ENCODE measurements at places on chromosomes 5 and 9.

DNA sequence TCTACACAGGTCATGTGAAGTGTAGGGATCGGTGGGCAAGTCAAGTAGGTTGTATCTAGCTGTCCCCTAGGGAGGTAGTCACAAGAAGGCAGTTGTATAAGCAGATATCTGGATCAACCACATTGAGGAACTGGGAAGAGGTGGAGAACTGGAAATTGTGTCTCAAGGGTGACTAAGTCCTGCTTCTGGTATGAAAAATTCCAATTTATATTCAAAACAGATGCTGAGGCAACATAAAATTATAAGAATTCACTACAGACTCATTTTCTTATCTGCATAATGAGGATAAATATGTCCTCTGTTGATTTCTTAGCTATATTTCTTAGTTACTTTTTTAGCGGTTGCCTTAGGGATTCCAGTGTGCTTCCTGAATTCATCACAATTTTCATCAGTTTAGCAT lies 46.8 kb downstream of the GALNT12 start:
- no peak overlapping the region for H3K4me3 ChIP-seq
- DNase-seq, result no peak
- no peaks in the 10 kb centered on the region for H3K36me3 ChIP-seq
- no peaks in the 10 kb centered on the region for H3K4me1 ChIP-seq

DNA sequence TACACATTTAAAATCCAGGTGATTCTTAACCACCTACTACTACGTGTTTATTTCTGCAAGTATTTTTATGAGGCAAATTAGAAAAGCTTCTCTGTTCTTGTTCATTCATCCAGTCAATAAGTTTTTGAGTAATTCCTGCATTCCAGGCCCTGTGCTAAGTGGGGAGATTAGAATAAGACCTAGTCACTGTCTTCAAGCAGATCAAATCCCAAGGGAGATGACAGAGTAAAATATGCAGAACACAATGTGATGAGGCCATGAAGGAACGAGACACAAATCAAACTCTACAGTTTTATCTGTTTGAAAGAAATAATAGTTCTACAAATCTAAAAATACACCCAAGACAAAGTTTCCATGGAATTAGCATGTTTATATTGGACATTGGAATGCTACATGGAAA lies 158.8 kb downstream of the CEP120 start:
- H3K4me3 ChIP-seq, result no peak overlapping the region
- no peaks in the 10 kb centered on the region for H3K36me3 ChIP-seq
- peak overlapping the region; percentile 49 for H3K27ac ChIP-seq
- H3K4me1 ChIP-seq, result no peaks in the 10 kb centered on the region

GRCh38 chr9:93023521-93023815 lies 35.0 kb upstream of the SUSD3 start:
- H3K4me3 ChIP-seq, result no peak overlapping the region
- no peak for DNase-seq
- H3K36me3 ChIP-seq, result no peaks in the 10 kb centered on the region
- no peak overlapping the region for H3K27ac ChIP-seq
- H3K27me3 ChIP-seq, result no peaks in the 10 kb centered on the region

DNA sequence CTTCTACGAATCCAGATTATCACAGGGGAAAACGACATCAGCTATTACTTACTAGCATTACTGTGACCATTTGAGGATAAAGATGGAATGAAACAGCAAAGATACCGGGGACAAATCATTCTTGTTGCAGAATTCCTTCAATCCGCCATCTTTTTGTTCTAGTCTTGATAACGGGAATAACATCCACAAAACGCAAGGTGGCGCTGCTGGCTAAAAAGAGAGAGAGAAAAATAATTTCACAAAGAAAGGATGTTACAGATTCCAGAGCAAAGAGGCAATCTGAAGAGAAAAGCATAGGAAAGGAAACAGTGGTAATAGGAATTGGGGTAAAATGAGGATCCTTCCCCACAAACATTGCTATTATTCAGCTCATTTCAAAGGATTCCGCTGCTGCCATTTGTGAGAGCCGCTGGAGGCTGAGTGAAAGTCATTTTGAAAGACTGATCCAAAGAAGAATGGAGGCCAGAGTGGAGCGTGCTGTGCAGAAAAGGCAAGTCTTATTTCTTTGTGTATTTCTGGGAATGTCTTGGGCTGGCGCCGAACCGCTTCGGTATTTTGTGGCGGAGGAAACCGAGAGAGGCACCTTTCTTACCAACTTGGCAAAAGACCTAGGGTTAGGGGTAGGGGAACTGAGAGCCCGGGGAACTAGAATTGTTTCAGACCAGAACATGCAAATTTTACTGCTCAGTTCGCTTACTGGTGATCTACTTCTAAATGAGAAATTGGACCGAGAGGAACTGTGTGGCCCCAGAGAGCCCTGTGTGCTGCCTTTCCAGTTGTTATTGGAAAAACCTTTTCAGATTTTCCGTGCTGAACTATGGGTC lies at the start of gene PCDHB7:
TSS of gene PCDHB7 (plus strand) at position 264 of the 824 bp plus-strand sequence. CDS start at position 456, 192 bp downstream.
- H3K4me3 ChIP-seq, result peak within 1 kb of the TSS; percentile 27
- no peak within 1 kb of the TSS for H3K27ac ChIP-seq
- no peak for DNase-seq
- no peaks in the 10 kb centered on the region for H3K36me3 ChIP-seq
- no peaks in the 10 kb centered on the region for H3K4me1 ChIP-seq

GRCh38 chr5:10243660-10244240 lies 5.9 kb downstream of the ATPSCKMT start:
- H3K36me3 ChIP-seq, result peaks cover under 1% of the 10 kb centered on the region
- no peak overlapping the region for H3K4me3 ChIP-seq
- H3K27ac ChIP-seq, result no peak overlapping the region
- H3K4me1 ChIP-seq, result no peaks in the 10 kb centered on the region
- H3K27me3 ChIP-seq, result no peaks in the 10 kb centered on the region

GRCh38 chr5:7867260-7867659 lies 1.6 kb downstream of the FASTKD3 start:
- H3K27me3 ChIP-seq, result no peaks in the 10 kb centered on the region
- DNase-seq, result no peak
- no peak overlapping the region for H3K27ac ChIP-seq

GRCh38 chr5:121164632-121165031 lies 687.0 kb upstream of the FTMT start:
- no peaks in the 10 kb centered on the region for H3K27me3 ChIP-seq
- H3K4me3 ChIP-seq, result no peak overlapping the region
- no peak for DNase-seq
- no peaks in the 10 kb centered on the region for H3K4me1 ChIP-seq

GRCh38 chr5:1430121-1430795 lies 15.0 kb downstream of the SLC6A3 start:
- H3K4me3 ChIP-seq, result no peak overlapping the region
- no peaks in the 10 kb centered on the region for H3K4me1 ChIP-seq
- H3K27me3 ChIP-seq, result no peaks in the 10 kb centered on the region
- DNase-seq, result peak; percentile 35
- H3K27ac ChIP-seq, result no peak overlapping the region
- no peaks in the 10 kb centered on the region for H3K36me3 ChIP-seq

GRCh38 chr9:137012694-137013570 lies 15.1 kb downstream of the ABCA2 start:
- H3K36me3 ChIP-seq, result peaks cover 92% of the 10 kb centered on the region
- no peak overlapping the region for H3K4me3 ChIP-seq
- no peaks in the 10 kb centered on the region for H3K4me1 ChIP-seq

DNA sequence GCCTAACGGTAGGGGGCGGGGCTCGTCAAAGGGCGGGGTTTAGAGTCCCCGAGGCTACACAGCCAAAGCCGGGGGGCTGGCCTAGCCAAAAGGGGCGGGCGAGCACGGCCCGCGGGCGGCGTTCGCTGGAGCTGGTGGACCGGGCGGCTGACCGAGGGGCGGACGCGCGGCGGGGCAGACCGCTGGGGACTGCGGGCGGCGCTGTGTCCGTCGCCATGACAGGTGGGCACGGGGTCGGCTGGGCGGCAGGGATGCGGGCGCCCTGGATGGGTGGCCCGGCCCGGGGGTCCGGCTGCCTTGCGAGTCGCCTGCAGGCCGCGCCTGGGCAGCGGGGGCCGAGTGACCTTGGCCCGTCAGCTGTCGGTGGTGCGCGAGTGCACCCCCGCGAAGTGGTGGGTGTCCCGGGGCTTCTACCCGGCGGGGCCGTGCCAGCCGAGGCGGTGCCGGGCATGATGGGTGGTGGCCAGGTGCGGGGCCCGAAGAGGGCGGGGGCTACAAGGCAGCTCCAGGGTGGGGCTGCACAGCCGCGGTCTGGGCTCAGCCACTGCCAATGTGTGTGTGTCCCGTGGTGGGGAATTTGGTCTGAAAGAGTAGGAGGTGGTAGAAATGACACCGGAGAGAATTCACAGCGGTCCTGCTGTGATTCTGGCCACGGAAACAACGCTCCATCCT lies at the start of gene CARD19:
TSS of gene CARD19 (plus strand) at position 87 of the 672 bp plus-strand sequence. CDS start at position 216, 129 bp downstream.
- DNase-seq, result peak; percentile 88
- no peaks in the 10 kb centered on the region for H3K27me3 ChIP-seq
- no peaks in the 10 kb centered on the region for H3K36me3 ChIP-seq
- peak within 1 kb of the TSS; percentile 93 for H3K4me3 ChIP-seq

- H3K27me3 ChIP-seq, result no peaks in the 10 kb centered on the region
- H3K4me3 ChIP-seq, result no peak overlapping the region
- H3K4me1 ChIP-seq, result no peaks in the 10 kb centered on the region
- H3K27ac ChIP-seq, result no peak overlapping the region
- peak; percentile 59 for DNase-seq
These were observed 31.6 kb downstream of the TNFSF8 start for GRCh38 chr9:114898741-114899140.

DNA sequence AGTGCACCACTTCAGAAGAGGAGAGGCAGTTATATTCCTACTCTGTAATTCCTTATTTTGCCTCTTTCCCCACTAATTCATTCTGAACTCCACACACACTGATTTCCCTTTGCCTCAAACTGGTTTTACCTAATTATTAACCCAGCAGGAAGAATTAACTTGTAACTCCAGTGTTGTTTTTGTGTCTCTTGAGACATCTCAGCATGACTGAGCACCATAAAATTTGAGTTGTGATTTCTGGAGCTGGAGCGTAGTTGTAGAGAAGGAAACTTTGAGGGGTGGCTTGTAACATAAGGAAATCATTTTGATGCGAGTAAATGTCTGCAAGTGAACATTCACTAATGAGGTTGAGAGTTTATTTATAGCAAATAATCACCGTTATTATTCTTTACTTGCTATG lies 265.2 kb downstream of the TMEM38B start:
- H3K36me3 ChIP-seq, result no peaks in the 10 kb centered on the region
- DNase-seq, result no peak
- H3K4me1 ChIP-seq, result no peaks in the 10 kb centered on the region
- H3K4me3 ChIP-seq, result no peak overlapping the region

DNA sequence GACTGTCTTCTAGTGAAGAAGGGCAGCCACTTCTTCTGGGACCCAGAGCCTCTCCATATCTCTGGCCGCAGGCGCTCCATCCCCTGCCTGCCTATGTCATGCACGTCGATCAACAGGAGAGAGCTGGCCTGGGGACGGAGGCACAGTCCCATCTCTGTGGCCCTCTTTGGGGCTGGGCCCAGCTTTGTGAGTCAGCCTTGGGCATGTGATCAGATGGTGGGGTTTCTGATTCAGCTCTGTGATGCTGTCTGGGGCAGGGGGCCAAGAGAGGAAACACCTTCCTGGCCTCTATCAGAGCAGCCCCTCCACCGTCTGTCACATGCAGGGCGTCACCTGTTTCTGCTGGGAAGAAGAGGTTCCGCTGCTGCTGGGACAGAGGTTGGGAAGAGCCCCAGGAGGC lies 72.6 kb downstream of the MVB12B start:
- no peaks in the 10 kb centered on the region for H3K4me1 ChIP-seq
- H3K27ac ChIP-seq, result no peak overlapping the region
- no peaks in the 10 kb centered on the region for H3K27me3 ChIP-seq
- peaks cover 5% of the 10 kb centered on the region for H3K36me3 ChIP-seq
- H3K4me3 ChIP-seq, result no peak overlapping the region

GRCh38 chr5:150596313-150596712 lies 44.1 kb upstream of the SYNPO start:
- DNase-seq, result no peak
- H3K4me1 ChIP-seq, result peaks cover 96% of the 10 kb centered on the region
- H3K27me3 ChIP-seq, result no peaks in the 10 kb centered on the region
- no peaks in the 10 kb centered on the region for H3K36me3 ChIP-seq

- H3K4me1 ChIP-seq, result no peaks in the 10 kb centered on the region
- H3K27me3 ChIP-seq, result no peaks in the 10 kb centered on the region
- no peak for DNase-seq
- no peak overlapping the region for H3K4me3 ChIP-seq
- peaks cover 15% of the 10 kb centered on the region for H3K36me3 ChIP-seq
These were observed 89.8 kb downstream of the CDKN2A start for GRCh38 chr9:21904371-21904770.

GRCh38 chr9:121640076-121640475 lies 11.4 kb upstream of the DAB2IP start:
- peaks cover 29% of the 10 kb centered on the region for H3K4me1 ChIP-seq
- no peak overlapping the region for H3K4me3 ChIP-seq
- no peak for DNase-seq
- no peaks in the 10 kb centered on the region for H3K27me3 ChIP-seq

DNA sequence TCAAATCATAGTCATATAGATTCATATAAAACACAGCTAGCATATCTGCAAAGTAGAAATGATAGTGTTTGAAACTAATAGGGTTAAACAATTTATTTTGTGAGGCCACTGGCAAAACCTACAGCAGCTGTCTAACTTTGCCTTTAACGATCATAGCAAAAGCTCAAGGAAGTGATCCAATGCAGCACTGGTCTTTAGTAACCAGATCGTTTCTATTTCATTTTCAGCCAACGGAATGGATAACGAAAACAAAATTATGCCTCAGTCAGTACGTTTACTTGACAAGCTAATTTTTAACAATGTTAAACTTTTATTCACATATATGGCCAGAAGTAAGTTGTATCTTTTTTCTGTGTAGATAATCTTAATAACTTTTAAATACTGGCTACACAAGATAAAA lies 17.7 kb downstream of the MLLT3 start:
- peaks cover 3% of the 10 kb centered on the region for H3K4me1 ChIP-seq
- no peak overlapping the region for H3K4me3 ChIP-seq
- DNase-seq, result no peak
- no peaks in the 10 kb centered on the region for H3K36me3 ChIP-seq
- no peak overlapping the region for H3K27ac ChIP-seq

GRCh38 chr5:160961038-160961437 lies 109.0 kb upstream of the ATP10B start:
- no peak for DNase-seq
- H3K27me3 ChIP-seq, result no peaks in the 10 kb centered on the region
- no peak overlapping the region for H3K4me3 ChIP-seq
- no peaks in the 10 kb centered on the region for H3K36me3 ChIP-seq
